ENCODE measurements at places on chromosomes 7 and 10.

DNA sequence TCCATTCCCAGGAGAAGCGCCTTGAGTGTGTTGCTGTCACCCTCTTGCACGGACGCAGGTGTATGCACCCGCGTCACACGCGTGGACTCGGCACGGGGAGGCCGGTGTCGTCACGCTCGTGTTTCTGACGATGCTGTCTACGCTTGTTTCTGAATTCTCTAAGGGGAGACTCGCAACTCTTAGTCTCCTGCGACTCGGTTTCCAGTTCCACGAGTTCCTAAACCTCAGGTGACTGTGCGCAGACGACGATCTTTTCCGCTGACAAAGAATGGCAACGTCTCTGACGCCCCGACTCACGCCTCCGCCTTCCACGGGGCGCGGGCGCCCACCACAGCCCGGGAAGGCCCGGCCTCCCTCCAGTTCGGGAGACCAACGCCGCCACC, 579 bp downstream of the IDI1 start:
- no peak for DNase-seq

GRCh38 chr7:135769005-135769802, 20.6 kb upstream of the FAM180A start:
- no peak for DNase-seq

GRCh38 chr7:42164881-42165428, 72.1 kb downstream of the GLI3 start:
- DNase-seq: no peak

GRCh38 chr10:104067525-104067924, 18.2 kb downstream of the COL17A1 start:
- DNase-seq: no peak

- DNase-seq: no peak
Measured at GRCh38 chr7:2661602-2662272, 26.3 kb upstream of the AMZ1 start.
